ENCODE measurements at places on chromosomes 2 and 18.

DNA sequence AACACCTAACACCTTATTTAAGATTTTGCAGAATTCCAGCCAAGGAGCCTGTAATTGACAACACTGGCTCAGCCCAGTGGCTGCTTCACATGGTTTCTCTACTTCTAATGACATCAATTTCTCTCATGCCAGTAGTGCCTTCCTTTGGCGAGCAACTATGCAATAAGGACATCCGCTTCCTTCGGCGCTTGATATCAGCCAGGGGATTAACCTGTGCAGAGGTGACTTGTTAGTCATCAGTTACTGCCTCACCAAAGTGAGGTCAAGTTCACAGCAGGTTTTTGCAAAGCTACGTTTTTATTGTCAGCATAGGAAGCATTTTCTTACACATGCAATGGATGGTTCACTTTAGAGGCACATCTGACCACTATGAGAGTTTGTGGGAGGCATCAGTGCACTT lies 24.0 kb upstream of the EDAR start:
- no peak for DNase-seq

GRCh38 chr2:45072862-45073237 lies 63.6 kb upstream of the SIX2 start:
- no peak for DNase-seq

DNA sequence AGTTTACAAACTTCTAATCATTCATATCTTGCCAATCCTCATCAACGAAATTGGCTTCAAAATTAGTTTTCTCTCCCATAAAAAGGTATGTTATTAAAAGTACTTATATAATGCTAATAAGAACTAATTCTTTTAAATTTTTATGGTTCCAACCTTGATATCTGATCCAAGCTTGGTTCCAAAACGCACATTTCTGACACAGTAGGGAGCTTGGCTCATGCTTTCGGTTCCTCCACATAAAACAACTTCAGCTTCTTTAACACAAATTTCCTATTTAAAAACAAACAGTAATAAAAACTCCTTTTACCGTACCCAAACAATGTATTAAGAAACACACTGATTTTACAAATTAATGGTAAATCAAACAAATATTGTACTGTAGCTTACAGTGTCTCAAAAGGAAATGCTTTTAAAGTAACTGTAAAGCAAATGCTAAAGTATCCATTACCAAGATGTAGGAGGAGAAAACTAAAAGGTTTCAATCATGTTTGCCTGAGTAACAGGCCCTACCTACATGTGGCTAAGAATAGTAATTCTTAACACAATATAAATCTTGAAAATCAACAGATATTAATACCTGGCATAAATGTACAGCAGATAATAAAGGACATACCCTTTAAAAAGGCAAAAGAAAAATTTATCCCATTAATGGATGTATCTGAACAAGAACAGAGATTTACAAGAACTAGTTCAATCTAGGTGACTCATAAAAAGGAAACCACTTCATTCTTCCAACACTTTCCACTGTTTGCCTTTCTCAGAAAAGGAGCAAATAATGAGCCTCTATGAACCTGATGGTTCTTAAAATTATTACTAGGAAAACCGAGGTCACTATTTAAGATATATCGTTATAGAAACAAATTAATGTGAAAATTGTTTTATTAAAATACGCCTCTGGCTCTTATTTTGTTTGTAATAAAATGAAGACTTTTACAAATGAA lies 17.5 kb downstream of the ACAA2 start:
- DNase-seq: no peak

- no peak for DNase-seq
These were observed 91.9 kb upstream of the TPO start for GRCh38 chr2:1321321-1321720.

GRCh38 chr2:61014763-61015162 lies 2.8 kb upstream of the PEX13 start:
- no peak for DNase-seq

DNA sequence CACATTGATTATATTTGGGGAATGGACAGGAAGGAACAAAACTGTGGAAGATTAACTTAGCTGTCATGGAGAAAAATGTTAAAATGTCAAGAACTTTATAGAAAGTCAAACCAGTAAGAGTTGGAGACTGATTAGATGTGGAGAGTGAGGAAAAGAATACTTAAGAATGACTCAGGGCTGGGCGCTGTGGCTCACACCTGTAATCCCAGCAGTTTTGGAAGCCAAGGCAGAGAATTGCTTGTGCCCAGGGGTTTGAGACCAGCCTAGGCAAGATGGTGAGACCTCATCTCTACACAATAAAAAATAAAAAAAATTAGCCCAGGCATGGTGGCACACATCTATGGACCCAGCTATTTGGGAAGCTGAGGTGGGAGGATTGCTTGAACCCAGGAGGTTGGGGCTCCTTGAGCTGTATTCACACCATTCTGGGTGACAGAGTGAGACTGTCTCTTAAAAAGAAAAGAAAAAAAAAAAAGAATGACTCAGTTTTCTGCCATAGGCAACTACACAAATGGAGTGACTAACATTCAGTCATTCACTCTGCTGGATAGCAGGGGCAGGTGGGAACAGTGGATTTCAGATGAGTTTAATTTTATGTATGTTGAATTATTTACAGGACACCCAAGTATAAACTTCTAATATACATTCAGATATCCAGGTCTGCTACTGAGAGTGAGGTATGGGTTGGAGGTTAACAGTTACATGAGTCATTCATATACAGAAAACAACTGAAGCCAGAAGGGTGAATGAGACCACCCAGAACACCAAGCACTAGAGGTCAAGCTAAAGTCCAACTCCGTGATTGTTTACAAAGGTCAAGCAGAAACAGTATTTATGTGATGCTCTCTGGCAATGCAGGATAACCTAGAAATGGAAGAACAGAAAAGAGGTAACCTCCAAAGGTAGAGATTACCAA lies 33.9 kb downstream of the ORC2 start:
- DNase-seq: no peak

- DNase-seq: no peak
These were observed 11.9 kb upstream of the ARID5A start for GRCh38 chr2:96524482-96525210.

- no peak for DNase-seq
These were observed 41.6 kb upstream of the HK2 start for GRCh38 chr2:74792282-74792681.

- no peak for DNase-seq
These were observed 66.7 kb downstream of the PDE1A start for GRCh38 chr2:182359990-182360662.

- DNase-seq: no peak
These were observed 66.0 kb upstream of the ACSL3 start for GRCh38 chr2:222794585-222795449.

- DNase-seq: no peak
These were observed 183.8 kb upstream of the MSH6 start for GRCh38 chr2:47599171-47599570.

GRCh38 chr2:11864724-11865123 lies 118.3 kb downstream of the LPIN1 start:
- no peak for DNase-seq

- DNase-seq: no peak
These were observed 178.8 kb downstream of the TMEM163 start for GRCh38 chr2:134539981-134540380.

- DNase-seq: no peak
These were observed 52.6 kb upstream of the GALR1 start for GRCh38 chr18:77197073-77197472.

DNA sequence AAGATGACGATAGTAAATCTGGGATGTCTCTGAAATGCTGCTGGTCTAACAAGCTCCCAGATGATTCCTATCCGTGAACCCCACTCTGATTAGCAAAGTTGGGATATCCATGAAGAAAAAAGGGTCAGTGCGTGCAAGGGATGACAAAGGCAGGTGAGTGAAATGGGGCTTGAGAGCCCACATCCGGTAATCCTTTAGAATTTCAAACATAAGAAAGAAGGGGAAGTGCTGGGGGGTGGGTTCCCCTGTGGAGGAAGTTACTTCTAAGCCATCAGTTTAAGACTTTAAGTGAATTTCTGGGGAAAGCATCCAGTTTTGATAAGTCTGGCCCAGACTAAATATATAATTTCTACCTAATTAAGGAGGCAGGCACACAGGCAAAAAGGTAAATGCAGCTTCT lies 209.5 kb downstream of the DPP10 start:
- no peak for DNase-seq

- DNase-seq: no peak
These were observed 9.0 kb upstream of the MCFD2 start for GRCh38 chr2:46924608-46925007.

DNA sequence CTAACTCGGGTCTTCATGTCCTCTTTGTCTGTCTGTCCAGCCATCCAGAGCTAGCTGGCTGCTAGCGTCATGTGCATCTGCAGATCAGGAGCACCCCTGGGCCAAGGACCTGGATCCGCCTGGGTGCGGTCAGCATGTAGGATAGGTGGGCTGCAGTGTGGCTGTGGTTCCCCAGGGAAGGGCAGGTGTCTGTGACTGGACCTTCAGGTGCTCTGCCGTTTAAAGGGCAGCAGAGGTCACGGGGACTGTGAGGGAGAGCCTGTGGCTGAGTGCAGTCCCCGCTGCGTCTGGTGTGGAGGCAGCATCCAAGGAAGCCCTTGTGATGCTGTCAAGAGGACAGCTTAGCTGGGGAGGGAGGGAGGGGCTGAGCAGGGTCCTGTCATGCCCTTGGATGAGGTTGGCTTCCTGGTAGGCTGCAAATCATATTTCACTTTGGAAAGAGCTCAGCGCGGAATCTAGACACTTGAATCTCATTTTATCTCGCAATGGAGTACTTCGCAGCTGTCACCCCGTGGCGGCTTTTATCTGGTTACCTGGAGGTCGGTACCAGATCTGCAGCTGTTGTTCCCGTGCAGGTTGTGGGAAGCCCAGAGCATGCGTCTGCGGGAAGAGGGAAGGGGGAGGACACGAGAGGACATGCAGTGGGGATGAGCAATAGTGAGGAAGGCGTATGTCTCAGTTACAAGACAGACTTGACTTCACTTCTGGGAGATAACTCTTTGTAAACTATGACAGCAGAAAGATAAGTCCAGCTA lies 5.9 kb upstream of the RALB start:
- no peak for DNase-seq

- DNase-seq: no peak
These were observed 96.5 kb downstream of the DLGAP1 start for GRCh38 chr18:4358618-4359017.

DNA sequence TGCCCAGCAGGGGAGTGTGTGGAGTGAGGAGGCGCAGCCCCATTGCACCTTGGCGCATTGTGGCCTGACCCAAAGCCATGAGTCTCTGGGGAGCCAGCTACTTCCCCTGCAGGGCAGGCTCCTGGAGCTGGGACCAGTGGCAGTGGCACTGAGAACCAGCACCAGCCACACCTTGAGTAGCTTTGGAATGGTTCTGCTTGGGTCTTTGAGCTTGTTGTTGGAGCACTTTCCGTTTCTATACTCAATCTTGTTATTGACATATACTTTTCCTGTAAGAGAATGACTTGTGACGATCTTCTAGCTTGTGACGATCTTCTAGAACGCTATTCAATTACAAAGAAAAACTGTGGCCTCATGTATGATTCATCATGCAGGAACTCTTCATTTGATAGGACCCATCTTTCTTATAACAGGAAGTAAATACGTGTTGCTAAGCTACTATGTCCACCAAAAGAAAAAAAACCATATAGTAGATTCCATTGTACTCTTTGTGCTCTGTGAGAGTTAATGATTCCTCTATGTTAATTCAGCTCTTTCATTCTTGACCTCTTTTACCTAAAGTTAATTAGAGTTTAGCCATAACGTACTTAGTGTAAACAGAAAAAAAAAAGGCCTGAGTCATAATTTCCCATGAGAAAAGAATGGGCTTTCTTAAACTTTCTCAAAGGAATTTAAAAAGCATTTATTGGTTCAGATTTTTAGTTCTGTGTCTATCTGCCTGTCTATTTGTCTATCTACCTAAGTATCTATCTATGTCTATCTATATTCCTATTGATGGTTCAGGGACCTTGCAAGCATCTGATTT lies 113.1 kb downstream of the GATA6 start:
- DNase-seq: no peak

- DNase-seq: no peak
These were observed 50.6 kb downstream of the PARD6G start for GRCh38 chr18:80196528-80197320.

DNA sequence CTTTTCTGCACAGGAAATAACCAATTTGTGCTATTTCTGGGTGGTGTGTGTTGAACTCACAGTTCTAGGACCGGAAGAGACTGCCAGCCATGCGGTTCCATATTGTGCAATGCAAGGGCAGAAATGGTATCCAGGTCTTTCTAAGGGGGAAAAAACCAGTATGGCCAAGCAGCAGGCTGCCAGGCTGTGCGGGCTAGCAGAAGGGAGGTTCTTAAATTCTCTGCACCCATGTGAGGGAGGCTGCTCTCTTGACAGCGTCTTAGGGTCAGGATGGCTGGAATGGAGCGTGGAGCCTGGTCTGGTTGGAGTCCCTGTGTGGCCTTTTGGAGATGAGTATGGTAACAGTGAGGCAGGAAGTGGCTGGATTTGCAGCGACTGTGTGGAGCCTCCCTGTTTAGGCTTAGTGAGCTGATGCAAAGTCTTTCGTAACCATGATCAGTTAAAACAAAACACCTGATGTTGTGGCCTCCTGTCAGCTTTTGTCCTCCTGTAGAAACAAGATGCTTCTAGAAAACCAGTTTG lies 52.6 kb downstream of the NCK2 start:
- peak; percentile 96 for DNase-seq

DNA sequence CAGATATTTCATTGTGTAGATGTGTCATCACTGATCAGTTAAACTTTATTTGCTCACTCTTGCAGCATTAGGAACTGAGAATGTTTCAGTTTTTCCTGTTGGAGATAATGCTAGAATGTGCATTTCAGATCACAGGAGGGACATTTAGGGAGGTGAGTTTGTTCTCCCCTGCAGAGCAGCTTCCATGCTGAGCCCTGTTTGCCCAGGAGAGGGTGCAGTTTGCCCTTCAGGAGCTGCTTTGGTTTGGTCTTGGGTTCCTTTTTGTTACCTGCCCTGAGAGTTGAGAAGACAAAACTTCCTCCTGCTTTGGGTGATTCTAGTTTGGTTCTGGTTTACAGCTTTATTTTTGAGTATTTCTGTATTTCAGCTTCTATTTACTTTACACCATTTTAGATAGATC lies 49.9 kb downstream of the DGKD start:
- DNase-seq: no peak

DNA sequence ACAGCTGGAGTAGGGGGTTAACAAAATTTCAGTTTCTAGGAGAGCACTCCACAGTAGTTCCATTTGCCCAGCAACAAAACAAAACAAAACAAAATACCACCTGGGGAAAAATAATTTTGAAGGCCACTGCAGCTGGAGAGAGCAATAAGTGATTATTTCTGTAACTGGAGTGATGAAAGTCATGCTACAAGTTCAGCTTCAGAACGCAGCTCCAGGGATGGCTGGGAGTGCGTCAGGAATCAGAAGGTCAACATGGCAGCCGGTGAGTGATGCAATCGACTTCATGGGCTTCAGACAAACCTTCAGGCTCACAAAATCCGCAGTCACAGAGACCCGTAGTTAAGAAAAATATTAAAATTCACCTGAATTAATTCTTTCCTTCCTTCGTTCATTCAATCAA lies 41.0 kb downstream of the ABHD3 start:
- no peak for DNase-seq
